Non-pigmented ciliary epithelial cell (primary cell): ENCODE measurements at places on chromosomes 4 and X.

GRCh38 chrX:5399403-5399802 is 829.3 kb downstream of the NLGN4X start:
- no peak for DNase-seq

DNA sequence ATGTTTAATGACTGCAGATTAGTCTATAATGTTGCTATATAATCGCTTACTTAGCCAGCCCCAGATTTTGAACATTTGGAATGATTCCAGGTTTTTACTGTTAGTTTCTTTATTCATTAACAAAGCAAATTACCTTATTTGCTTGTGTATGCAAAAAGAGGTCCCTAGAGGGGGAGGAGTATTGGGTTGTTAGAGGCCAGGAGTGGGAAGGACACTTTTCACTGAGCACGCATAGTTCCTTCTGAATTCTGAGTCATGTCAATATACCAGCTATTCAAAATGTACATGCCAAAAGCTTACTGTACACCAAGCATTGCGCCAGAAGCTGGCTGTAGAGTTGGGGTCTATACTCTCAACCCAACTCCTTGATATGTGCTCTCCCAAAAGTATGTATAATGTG is 5.1 kb upstream of the DGAT2L6 start:
- no peak for DNase-seq

GRCh38 chr4:153517159-153517558 is 51.0 kb downstream of the TMEM131L start:
- DNase-seq: no peak

DNA sequence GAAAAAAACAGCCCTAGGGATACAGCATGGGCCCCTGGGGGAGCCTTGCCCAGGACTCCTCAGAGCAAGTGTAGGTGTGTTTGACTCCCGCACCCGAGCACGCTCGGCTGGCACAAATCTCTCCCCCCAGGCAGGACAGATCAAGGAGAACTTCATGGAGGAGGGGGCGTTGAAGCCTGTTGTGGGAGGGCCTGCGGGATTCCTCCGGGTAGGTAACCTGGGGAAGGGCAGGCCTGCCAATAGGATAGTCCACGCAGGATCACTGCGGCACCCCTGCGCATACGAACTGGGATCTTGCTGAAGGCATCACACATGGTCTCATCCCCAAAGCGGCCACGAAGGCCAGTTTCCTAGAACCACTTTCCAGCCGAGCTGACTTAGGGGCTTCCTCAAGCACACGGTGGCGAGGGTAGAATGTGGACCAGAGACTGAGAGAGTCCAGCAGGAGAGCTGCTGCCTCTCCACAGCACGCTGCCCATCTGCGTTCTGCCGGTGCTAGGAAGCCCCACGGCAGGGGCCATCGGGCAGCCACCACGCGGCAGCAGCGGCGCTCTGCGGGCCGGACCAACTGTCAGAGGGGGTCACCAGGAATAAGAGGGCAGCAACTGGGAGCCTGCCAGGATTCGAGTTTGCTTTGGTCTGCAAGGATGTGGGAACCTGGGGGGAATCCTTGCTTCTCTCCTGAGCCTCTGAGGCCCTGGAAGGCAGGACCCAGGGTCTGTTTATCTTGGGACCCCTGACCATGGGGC is 56.8 kb downstream of the WFS1 start:
- no peak for DNase-seq

DNA sequence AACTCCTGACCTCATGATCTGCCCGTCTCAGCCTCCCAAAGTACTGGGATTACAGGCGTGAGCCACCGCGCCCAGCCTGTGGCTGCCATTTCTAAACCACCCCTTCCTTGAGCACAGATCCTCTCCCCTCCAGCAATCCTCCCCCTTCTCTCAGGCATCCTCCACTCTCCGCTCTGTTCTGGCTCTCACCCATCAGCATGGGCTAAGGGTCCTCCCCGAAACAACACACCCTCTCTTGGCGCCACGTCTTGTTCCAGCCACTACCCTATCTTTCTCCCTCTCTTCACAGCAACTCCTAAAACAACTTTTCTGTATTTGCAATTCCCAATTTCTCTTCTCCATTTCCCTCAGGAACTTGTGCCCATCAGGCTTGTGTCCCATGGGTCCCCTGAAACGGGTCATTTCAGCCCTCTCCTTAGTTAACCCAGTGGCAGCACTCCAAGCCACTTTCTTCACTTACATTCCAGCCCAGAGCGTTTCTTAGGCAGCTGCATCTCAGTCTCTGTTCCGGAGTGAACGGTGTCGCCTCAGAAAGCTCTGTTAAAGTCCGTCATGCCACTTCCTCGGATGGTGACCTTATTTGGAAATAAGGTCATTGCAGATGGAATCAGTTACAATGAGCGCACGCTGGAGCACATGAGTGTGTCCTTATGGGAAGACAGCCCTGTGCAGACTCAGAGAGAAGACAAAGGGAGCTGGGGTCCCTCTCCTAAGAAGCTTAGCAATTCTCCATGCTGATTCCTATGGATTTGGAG is 28.3 kb upstream of the CLDN24 start:
- DNase-seq: no peak

DNA sequence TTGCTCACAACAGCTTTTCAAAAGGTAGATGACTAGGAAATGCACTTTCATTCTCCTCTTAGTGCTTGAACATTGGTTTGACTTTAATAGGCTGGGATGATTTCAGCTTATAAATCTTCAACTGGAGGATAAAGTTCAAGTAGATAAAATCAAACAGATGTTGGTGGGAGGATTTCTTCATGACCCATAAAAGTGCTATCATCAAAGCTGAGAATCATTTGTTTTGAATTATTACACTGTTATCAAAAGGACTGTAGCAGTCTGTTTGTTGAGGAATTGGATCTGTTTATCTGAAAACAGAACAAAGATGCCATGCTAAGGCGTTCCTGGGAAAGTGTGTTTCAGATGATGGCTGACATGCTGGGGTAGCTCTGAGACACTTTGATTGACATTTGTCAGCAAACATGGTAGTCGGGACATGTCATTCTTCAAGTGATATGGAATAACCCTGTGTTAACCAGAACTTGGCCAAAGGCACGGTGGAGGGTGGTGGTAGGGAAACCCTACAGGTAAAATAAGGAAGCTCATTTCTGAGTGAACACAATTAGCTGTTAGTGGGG is 304.0 kb upstream of the PITX2 start:
- no peak for DNase-seq

DNA sequence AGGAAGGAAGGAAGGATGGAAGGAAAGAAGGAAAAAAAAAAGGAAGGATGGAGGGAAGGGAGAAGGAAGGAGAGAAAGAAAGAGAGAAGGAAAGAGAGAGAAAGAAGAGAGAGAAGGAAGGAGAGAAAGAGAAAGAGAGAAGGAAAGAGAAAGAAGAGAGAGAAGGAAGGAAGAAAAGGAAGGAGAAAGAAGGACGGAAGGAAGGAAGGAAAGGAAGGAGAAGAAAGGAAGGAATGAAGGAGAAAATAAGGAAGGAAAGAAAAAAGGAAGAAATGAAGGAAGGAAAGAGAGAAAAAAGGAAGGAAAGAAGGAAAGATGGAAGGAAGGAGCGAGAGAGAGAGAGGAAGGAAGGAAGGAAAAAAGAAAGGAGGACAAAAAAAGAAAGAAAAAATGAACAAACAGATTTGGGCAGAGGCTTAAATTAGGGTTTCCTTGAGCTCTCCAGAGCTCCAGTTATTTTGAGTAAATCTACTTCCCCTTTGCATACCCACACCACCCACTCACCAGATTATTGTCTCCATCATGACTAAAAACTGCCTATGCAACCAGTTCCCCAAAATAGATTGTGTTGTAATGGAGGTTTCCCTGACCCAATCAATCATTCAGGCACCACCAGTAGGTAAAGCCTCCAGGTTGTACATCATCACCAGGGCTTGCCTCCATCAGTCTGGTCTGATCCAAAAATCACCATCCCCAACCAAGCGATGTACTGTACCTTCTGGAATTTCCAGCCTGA is 1722.9 kb upstream of the PCDH10 start:
- DNase-seq: no peak

- no peak for DNase-seq
Measured at GRCh38 chr4:40550948-40551462, 78.7 kb downstream of the RBM47 start.

DNA sequence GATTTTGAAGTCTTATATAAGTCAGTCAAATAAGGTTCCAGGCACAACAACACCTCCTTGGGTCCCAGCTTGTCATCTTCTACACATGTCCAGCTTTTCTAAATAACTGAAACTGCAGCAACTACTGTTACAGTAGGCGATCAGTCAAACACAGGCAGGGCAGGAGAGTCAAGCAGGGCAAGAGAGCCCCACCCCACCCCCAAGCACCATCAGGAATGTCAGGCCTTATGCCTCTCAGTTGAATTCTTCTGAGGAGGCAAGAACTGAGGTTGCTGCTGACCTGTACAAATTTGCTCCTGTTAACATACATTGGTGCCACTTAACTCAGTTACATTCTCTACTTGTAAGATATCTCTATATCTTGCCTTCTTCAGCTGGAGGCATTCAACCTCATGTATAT is 608.8 kb upstream of the PCDH10 start:
- DNase-seq: no peak

DNA sequence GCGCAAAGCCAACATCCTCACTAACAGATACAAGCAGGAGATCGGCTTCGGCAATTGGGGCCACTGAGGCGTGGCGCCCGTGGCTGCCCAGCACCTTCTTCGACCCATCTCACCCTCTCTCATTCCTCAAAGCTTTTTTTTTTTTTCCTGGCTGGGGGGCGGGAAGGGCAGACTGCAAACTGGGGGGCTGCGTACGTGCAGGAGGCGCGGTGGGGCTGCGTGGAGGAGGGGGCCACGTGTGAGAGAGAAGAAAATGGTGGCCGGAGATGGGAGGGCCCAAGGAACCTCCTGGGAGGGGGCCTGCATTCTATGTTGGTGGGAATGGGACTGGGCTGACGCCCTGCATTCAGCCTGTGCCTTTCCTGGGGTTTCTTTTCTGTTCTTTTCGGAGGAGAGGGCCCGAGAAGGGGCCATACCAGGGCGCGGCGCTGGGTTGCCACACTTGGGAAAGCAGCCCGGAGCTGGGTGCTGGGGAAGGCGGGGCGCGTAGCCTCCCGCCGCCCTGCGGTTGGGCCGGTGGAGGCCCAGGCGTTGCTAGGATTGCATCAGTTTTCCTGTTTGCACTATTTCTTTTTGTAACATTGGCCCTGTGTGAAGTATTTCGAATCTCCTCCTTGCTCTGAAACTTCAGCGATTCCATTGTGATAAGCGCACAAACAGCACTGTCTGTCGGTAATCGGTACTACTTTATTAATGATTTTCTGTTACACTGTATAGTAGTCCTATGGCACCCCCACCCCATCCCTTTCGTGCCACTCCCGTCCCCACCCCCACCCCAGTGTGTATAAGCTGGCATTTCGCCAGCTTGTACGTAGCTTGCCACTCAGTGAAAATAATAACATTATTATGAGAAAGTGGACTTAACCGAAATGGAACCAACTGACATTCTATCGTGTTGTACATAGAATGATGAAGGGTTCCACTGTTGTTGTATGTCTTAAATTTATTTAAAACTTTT is 4.5 kb downstream of the MID1IP1 start:
- no peak for DNase-seq

- no peak for DNase-seq
Measured at GRCh38 chrX:19670854-19671620, 155.7 kb upstream of the MAP3K15 start.

DNA sequence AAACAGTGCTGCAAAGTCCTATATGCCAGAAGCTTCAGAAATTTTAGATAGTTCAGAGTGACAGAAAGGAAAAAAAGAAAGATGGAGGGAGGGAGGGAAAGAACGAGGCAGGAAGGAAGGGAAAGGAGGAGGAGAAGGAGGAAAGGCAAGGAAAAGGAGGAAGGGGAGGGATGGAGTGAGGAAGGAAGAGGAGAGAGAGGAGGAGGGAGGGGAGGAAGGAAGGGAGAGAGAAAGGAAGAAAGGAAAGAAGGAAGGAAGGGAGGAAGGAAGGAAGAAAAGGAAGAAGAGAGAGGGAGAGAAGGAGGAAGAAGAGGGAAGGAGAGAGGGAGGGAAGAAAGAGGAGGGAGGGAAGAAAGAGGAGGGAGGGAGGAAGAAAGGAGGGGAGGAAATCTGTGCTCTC is 42.4 kb upstream of the FHL1 start:
- no peak for DNase-seq

DNA sequence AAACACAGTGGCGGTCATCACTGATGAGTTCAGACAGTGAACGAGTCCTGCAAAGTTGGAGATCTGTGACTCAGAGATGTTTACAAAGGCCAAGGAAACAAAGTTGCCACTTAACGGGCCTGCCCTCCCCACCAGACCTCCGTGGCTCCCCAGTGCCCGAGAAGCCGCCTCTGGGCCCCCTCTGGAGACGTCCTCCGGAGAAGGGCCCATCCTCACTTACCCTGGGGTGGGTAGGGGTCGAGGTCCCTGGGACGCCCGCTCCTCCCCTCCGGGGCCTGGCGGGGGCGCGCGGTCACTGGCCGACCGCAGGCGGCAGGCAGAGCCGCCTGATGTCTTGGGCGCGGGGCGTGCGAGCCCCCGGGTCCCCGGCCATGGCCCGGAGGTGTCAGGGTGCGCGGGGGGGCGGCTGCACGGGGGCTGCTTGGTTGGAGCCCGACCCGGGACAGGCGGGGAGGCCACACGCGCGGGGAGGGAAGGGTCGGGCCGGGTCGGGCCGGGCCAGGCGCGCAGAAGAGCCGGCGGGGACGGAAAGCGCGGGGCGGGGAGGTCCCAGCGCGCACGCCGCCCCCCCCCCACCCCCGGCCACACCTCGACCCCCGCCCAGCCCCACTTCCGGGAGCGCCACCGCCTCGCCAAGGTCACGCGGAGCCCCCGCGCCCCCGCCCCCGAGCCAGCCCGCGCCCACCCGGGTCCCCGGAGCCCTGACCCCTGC is 529 bp downstream of the DHRSX start:
- no peak for DNase-seq

DNA sequence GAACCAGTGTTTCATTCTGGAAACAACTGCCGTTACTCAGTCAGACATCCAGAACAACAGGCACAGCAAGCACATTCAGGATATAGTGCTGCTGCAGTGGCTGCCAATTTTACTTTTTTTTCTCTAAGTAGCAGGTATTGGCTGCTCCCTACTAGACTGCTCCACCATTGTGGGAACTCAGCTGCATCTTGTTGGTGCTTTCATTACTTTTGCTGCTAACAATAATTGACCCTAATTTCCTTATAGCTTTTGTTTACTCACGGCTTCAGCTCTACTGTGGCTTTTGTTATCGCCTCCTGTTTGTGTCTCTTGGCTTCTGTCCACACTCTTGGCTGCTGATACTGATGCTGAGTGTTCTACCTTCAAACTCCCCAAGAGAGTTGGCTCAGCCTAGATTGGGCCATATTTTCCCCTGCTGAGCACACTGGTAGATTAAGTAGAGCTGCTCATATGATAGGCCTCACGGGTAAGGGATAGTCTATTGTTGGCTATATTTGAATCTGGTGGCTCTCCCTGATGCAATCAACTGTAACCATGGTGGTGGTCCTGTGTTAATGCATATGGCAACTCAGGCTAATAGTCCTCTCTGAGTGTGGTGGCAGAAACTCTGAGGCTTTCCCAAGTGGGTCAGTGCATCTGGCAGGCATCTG is 44.5 kb upstream of the IL2 start:
- peak; percentile 23 for DNase-seq

DNA sequence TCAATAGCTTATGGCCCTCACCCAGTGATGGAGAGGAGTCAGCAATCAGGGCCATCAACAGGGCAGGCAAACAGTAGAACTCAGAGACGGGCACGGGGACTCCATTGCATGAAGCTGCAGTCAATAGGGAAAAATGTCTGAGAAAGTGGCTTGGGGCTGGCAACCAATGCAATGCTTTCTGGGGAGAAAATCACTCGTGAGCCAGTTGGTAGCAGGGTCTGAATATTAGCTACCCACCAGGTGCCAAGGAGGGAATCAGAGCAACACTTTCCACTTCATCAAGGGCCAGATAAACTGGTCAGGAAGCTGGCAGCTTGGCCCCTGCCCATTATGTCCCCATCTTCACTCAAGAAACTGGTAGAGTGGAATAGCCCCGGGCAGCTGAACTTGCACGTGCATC is 80.7 kb downstream of the STARD8 start:
- no peak for DNase-seq
